Forelimb muscle (tissue), 1 donor: ENCODE measurements at places on chromosomes 11 and 22.

DNA sequence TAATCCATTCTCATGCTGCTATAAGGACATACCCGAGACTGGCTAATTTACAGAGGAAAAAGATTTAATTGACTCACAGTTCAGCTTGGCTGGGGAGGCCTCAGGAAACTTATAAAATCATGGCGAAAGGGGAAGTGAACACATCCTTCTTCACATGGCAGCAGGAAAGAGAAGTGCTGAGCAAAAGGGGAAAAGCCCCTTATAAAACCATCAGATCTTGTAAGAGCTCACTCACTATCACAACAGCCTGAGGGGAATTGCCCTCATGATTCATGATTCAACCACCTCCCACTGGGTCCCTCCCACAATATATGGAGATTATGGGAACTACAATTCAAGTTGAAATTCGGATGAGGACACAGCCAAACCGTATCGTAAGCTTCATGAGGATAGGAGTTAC is 3.8 kb upstream of the CYB5R2 start:
- DNase-seq: no peak

DNA sequence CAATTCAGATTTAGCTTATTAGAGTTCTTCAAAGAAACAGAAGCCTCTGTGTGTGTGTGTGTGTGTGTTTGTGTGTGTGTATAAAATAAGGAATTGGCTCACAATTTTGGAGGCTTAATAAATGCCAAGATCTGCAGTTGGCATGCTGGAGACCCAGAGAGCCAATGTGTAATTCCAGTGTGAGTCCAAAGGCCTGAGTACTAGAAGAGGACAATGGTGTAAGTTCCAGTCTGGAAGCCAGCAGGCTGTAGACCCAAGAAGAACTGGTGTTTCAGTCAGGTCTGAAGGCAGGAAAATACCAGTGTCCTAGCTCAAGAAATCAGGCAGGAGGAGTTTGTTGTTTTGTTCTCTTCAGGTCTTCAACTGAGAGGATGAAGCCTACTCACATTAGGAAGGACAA is 20.0 kb downstream of the TMEM135 start:
- DNase-seq: no peak

- DNase-seq: no peak
Observed at GRCh38 chr22:46149512-46150033, 753 bp upstream of the PPARA start.

GRCh38 chr11:35337136-35337913 is 82.0 kb downstream of the SLC1A2 start:
- no peak for DNase-seq

DNA sequence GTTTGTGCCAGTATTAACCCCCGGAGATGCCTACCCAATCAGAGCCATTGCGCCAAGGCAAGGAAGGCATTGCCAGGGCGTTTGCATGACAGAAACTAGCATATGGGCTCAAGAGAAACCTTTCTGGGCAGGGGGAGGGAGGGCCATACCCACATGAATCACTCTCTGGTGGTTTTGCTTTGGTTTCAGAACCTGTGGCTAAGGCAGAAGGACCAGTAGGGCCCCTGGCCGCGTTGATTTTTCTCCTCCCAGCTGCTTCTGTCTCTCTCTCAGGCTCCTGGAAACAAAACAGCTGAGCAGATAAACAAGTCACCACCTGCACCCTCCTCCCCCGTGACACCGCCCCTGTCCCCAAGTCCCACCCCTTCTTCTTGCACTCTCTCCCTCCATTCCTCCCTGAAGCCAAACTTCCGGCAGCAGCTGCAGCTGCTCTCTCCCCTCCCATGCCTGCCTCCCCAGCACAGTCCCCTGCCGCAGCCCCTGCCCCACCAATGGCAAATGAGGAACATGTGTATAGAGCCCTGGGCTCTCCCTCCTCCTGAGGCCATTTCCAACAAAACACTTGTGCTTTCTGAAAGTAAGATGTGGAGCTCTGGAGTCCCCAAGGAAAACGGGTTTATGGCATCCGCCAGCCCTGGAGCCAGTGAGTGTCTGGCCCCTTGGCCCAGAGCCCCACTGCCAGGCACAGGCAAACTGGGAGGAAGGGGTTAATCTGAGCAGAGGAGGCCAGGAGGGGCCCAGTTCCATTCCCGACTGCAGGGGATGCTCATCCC is 39.0 kb upstream of the ADA2 start:
- DNase-seq: peak; percentile 77

- DNase-seq: no peak
Observed at GRCh38 chr11:69211920-69212797, 56.4 kb downstream of the SMIM38 start.

GRCh38 chr22:38136607-38137006 is 26.1 kb upstream of the BAIAP2L2 start:
- no peak for DNase-seq

DNA sequence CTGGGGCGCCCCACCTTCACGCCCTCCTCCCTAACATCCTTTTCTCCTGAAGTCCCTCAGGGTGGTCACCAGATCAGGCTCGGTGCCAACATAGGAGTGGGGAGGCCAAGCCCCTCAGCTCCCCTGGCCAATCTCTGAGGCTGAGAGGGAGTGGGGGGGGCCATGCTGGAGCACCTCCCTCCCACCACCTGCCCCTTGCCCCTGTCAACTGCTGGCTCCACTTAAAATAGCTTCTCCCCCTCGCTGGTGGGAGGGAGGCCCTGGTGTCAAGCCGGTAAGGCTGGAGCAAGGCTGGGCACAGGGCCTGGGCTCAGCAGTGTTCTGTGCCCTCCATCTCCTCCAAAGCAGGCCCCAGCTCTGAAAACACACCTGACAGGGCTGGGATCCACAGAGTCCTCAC is 4.9 kb downstream of the PLXNB2 start:
- DNase-seq: no peak

DNA sequence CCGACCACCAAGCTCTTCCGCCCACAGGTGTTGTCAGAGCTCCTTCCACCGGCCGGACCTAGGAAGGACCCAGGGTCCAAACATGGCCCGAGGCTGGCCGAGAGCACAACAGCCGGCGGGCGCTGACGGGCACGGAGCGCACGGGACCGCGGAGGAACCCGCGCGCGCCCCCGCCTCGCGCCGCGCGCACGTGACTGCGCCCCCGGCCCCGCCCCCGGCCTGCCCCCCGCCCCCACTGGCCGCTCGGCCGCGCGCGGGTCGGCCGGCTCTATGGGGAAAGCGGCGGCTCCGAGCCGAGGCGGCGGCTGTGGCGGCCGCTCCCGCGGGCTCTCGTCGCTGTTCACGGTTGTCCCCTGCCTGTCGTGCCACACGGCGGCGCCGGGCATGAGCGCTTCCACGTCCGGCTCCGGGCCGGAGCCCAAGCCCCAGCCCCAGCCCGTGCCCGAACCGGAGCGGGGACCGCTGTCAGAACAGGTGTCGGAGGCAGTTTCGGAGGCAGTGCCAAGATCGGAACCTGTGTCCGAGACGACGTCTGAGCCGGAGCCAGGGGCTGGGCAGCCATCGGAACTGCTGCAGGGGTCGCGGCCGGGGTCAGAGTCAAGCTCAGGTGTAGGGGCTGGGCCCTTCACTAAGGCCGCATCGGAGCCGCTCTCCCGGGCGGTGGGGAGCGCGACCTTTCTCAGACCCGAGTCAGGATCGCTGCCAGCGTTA is at the start of gene OSBP2:
TSS of gene OSBP2 (plus strand) at position 235 of the 711 bp plus-strand sequence. CDS start at position 271, 36 bp downstream.
- no peak for DNase-seq

DNA sequence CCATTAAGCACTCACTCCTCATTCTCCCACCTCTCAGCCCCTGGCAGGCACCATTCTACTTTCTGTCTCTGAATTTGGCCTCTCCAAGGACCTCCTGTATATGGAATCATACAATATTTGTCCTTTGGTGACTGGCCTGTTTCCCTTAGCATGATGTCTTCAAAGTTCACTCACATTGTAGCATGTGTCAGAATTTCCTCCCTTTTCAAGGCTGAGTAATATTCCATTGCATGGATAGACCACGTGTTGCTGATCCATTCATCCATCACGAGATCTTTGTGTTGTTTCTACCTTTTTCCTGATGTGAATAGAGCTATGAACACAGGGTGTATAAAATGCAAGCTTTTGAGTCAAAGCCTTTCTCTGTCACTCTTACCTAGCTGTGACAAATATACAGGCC is 11.6 kb downstream of the FADS2 start:
- DNase-seq: no peak

DNA sequence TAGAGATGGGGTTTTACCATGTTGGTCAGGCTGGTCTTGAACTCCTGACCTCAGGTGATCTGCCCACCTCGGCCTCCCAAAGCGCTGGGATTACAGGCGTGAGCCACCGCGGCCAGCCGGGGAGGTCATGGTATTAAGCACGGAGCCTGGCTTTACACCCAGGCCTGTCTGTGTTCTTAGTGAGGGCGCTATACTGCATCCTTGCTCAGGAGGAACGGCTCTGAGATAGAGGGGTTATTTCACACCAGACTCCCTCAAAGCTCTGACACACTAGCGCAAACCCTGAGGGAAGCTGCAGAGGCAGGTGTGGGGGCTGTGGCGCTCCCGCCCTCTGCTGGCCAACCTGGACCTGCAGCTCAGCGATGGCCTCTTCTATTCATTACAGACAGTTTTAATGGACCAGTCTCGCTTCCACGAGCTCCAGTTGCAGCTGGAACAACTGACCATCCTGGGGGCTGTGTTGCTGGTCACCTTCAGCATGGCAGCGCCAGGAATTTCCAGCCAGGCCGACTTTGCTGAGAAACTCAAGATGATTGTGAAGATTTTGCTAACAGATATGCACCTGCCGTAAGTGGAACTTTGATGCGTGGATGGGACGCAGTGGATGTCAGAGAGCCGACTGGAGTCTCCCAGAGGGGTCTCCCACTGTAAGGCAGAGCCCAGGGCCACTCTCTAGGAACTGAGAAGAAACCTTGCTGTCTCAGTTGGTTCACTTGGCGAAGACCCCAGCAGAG is 26.2 kb downstream of the TCP11L1 start:
- no peak for DNase-seq

DNA sequence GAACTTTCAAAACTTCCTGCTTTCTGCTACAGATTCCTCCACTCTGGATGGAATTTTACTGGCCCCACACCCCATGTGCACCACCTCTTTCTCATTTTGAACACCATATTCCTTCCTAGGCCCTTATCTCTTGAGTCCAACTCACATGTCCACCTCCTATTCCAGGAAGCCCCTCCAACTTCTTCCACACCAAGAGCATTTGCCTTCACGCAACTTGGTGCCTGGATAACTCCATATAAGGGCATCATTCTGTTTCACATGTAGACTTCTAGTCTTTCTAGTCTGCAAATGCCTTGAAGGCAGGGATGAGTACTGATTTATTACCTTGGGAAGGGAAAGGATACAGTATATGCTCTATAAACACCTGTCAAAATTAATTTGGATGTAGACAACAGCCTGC is 17.5 kb downstream of the GAB2 start:
- DNase-seq: no peak

DNA sequence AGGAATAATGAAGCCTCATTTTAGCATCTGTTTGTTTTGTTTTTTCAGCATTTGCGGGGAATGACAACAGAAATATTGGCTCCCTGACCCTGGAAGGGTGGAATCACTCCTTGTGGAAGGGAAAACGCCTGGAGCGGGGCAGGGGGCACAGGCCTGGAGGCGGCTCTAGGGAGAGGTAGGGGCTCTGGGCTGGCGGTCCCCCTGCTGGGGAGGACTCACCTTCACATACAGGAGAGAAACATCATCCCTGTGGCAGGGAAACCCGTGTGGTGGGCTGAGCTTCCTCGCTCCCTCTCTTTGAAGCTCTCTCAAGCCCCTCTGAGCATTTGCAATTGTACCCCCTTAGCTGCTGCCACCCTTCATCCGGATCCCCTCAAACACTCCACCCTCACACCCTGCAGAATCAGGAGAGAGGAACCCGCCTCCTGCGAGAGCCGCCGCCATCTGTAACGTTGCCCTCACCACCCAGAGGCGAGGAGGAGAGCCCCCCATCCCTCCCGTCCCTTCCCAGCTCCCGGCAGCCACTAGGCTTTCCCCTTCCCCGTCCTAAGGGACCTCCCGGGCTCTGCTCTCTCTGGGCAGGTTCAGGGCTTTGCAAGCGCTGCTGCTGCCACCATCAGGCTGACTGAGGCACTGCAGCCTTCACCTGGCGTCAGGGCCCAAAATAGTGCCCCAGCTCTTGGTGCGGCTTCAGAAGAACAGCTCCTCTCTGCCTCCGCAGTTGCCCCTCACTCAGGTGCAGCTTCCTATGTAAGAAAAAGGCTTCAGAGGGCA is 10.4 kb downstream of the KIRREL3 start:
- DNase-seq: no peak

DNA sequence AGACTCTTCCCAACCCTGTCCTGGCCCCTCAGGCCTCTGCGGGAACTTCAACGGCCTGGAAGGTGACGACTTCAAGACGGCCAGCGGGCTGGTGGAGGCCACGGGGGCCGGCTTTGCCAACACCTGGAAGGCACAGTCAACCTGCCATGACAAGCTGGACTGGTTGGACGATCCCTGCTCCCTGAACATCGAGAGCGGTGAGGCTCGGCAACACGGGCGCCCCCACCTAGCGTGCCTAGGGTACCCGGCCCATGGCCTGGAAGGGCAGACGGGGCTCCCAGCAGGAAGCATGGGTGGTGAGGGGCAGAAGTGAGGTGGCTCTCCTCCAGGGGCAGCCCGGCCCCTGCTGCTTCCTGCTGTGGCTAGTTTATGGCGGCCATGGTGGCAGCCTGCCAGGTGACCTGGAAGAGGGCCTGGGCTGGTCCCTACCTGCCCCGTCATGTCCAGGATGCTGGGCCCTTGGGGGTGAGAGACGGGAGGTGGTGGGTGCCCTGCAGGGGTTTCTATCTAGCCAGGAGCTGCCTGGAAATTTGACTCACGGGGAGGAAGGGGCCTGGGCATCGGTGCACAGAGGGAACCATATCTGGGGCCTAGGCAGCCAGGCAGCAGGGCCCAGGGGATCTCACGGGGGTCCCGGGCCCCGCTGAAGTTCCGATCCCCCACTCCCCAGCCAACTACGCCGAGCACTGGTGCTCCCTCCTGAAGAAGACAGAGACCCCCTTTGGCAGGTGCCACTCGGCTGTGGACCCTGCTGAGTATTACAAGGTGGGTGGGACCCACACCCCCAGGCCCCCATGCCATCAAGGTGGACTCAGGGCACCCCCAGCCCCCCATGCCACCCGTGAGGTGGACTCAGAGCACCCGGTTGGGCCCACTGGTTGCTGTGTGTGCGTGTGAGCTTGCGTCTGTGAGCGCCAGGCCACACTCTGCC is 9.2 kb downstream of the MUC2 start:
- DNase-seq: no peak
